Naive B cell (primary cell): ENCODE measurements at places on chromosomes 7 and 10. TPM values are rescaled to one million over a fixed set of nuclear protein-coding genes. Genes with fewer than 3 reads are reported as not detected.

The ANKRD30A gene
- not detected for polyA plus RNA-seq

The TFR2 gene
- not detected for polyA plus RNA-seq

The OR2A7 gene
- polyA plus RNA-seq, result 0.47 TPM

The FXYD4 gene
- not detected for polyA plus RNA-seq

The ITGA8 gene
- polyA plus RNA-seq, result not detected

The SLC16A9 gene
- polyA plus RNA-seq, result not detected

The C10orf53 gene
- not detected for polyA plus RNA-seq

The BTBD16 gene
- polyA plus RNA-seq, result not detected

The SEC24C gene
- polyA plus RNA-seq, result 33.8 TPM

The STEAP1B gene
- polyA plus RNA-seq, result 13.5 TPM

The BICC1 gene
- polyA plus RNA-seq, result not detected

The ARMC10 gene
- 38.3 TPM for polyA plus RNA-seq

The ZNF485 gene
- 8.3 TPM for polyA plus RNA-seq

The SEC23IP gene
- 48.6 TPM for polyA plus RNA-seq

The HERC4 gene
- 26.7 TPM for polyA plus RNA-seq

The NKX2-3 gene
- not detected for polyA plus RNA-seq

The CAV2 gene
- polyA plus RNA-seq, result not detected

The PITX3 gene
- polyA plus RNA-seq, result not detected

The NEURL1 gene
- polyA plus RNA-seq, result 0.24 TPM

The MYL10 gene
- polyA plus RNA-seq, result not detected

The DEPP1 gene
- not detected for polyA plus RNA-seq

The MACC1 gene
- polyA plus RNA-seq, result 1.3 TPM

The TCF7L2 gene
- polyA plus RNA-seq, result not detected

The SPRN gene
- not detected for polyA plus RNA-seq

The AUTS2 gene
- 8.8 TPM for polyA plus RNA-seq

The NEUROD6 gene
- not detected for polyA plus RNA-seq

The LRMDA gene
- polyA plus RNA-seq, result not detected

The ASIC3 gene
- not detected for polyA plus RNA-seq

The PDGFA gene
- polyA plus RNA-seq, result not detected

The FOXP2 gene
- not detected for polyA plus RNA-seq

The HMX2 gene
- not detected for polyA plus RNA-seq

The LLCFC1 gene
- not detected for polyA plus RNA-seq

The SCIN gene
- not detected for polyA plus RNA-seq

The TSPAN33 gene
- polyA plus RNA-seq, result 171 TPM

The UROS gene
- polyA plus RNA-seq, result 54.4 TPM

The KNDC1 gene
- polyA plus RNA-seq, result not detected

The PDK4 gene
- 2.9 TPM for polyA plus RNA-seq

The OPN1SW gene
- not detected for polyA plus RNA-seq
